Naive thymus-derived CD4-positive, alpha-beta T cell (primary cell): ENCODE measurements at places on chromosomes 7 and 10. TPM values are rescaled to one million over a fixed set of nuclear protein-coding genes. Genes with fewer than 3 reads are reported as not detected.

GRCh38 chr10:14476641-14477407 lies 146.1 kb upstream of the FRMD4A start:
- no peak for DNase-seq

DNA sequence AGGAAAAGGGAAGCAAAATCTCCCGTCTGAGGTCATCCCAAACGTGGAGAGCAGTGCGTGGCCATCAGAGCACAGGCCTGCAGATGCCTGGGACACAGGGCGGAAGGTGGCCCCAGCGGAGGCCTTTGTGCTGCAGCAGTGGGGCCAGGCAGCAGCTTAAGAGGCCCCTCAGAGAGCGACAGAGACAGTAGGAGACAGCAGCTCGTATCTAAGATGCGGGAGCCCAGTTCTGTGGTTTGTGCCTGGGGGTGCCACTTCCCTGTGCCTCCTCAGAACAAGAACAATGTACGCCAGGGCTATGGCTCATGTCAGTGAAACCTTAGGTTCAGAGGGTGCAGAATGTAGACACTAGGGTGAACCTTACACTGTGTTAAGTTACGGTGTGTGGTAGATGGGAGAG lies 316.6 kb upstream of the AKR1E2 start:
- DNase-seq = no peak

GRCh38 chr7:131188367-131189339 lies 139.0 kb upstream of the MKLN1 start:
- DNase-seq = peak; percentile 13

DNA sequence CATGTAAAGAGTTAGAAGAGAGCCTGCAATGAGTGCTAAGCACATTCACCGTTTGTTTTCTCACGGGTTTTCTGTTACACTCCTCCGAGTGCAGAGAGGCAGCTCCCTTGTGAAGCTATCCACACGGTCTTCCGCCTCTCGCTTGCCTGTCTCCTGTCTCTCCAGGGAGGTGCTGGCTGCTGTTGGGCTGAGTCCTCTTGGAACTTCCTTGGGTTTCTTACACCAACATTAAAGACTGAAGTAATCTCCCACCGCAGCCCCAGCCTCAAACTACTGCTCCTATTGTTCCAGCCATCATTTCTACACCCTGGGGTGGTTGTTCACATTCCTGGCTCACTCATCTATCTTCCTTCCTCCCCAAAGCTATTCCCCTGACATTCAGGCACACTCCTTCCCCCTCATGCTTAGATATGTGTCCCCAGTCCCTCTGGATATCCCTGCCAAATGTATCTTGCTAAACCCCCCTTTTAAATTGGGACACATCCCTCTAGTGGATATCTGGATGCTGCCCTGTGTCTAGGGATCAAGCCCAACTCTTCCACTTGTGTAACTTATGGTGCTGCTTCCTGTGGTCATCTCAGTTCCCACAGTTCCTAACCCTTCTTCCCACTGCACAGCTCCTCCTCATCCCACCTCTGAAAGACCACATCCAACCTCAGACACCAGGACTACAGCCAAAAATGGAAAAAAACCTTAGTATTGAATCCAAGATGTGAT lies 14.1 kb downstream of the ESYT2 start:
- no peak for DNase-seq

GRCh38 chr10:91247360-91248111 lies 27.1 kb downstream of the PCGF5 start:
- DNase-seq = no peak

GRCh38 chr10:86642499-86642898 lies 11.8 kb upstream of the OPN4 start:
- DNase-seq = no peak

DNA sequence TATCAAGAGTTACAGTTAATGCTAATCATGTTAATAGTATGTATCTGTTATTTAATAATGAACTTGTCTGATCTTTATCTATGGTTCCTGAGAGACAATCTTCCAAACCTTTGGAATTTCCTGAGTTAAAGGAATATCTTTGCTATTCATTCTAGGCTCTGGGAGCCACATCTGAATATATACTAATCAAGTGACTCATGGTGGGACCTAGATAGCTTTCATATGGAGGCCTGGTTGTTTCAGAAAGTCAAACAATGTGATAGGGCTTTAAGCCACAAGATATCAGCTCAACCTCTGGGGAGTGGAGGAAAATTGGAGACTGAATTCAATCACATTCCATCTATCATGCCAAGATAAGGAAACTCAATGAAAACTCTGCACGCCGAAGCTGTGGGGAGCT lies 746.4 kb downstream of the TNS3 start:
- no peak for DNase-seq

GRCh38 chr7:96596120-96596826 lies 113.4 kb downstream of the SEM1 start:
- no peak for DNase-seq

DNA sequence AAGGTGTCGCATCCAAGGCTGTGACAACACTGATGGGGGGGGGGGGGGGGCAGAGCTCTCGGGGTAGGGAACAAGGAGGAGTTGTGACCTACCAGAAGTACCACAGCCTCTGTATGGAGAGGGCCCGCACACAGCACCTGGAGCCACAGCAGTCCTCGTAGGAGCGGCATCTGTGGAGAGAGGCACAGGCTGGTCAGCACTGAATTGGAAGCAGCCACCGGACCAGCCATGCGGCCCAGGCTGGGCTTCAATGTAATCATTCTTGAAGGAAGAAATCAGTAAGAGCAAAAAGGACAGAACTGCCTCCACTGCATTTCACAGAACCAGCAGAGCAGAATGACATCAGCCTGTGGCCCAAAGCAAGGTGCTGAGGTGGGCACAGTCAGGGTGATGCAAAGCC lies 74.8 kb downstream of the VOPP1 start:
- no peak for DNase-seq

DNA sequence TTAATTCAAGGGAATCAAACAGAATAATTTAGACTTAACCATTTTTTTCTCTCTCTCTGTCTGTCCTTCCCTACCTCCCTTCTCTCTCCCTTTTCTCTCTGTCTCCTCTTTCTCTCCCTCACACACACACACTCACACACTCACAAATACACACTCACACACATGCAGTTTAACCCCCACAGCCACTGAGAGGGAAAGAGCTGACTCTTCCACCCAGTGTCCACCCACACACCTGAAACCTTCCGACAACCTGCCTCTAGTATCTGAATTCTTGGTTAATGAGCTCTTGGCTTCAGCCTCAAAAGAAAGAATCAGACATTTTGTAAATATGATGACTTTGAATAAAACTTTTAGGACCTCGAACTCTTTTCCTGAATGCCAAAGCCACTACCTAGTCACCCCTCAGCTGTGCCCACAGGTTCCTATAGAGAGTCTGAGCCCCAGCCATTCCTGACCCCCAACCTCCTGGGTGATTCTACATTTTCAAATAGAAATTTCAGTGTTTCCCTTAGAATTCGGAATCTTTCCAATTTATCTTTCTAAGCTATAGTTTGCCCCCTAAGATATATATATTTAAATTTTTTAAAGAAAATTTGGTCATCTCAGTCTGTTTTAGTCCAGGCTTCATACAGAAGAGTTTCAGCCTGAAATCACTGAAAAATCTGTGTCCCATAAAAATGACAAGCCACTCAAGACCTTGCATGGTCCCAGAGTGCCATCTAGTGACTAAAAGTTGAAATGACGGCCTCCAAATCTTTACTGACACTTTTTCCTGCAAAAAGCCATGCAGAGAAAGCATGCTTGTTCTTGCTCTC lies 202.8 kb downstream of the IPMK start:
- peak; percentile 13 for DNase-seq

DNA sequence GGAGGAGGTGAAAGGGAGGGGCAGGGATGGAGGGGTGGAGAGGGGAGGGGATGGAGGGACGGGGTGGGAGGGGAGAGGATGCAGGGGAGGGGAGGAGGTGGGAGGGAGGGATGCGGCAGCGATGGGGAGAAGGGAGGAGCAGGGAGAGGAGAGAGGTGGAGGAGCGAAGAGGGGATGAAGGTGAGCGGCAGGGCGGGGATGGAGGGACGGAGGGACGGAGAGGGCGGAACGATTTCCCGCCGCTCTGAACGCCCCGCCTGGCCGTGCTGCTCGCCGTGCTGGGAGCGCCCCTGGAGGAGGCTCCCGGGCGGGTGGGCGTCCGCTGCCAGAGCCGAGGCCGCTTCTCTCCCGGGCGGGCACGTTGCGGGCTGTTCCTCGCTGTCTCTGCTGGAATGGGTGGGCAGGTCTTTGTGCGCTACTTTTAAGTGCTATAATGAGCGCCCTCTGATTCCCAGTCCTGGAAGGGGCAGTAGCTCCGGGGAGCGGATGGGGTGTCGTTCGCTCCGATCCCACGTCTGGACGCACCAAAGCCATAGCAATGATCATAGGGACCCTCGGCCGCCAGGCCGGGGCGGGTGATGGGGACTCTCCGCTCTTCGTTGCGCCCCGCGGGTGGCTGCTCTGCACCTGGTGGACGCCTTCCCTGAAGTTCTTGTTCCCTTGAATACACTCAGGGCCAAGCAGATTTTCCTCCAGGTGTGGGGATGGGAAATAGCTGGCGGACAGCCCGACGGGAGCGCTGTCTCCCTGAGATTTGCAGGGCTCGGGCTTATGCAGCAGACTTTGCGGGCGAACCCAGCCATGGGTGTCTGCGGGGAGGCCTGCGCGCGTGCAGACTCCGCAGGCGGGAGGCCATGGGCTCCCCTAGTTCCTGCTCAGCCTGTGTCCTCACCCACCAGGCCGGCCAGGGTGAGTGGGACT lies 81.1 kb upstream of the CPXM2 start:
- no peak for DNase-seq

DNA sequence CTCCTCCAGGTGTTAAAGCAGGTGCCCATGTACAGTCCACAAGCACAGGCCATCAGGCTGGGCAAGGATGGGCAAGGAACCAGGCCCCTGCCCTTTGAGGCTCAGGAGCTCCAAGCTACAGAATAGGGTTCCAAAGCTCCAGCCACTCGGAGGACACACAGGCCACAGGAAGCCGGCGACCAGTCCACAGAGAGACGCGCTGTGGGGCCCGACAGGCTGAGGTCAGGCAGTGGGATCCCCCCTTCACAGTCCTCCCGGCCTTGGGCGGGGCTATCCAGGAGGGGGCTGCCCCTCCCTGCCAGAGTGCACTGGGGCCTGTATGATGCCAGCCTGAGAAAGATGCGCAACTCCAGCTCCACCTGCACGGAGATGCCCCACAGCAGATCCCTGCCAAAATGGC lies 34.0 kb downstream of the MAD1L1 start:
- DNase-seq = no peak

DNA sequence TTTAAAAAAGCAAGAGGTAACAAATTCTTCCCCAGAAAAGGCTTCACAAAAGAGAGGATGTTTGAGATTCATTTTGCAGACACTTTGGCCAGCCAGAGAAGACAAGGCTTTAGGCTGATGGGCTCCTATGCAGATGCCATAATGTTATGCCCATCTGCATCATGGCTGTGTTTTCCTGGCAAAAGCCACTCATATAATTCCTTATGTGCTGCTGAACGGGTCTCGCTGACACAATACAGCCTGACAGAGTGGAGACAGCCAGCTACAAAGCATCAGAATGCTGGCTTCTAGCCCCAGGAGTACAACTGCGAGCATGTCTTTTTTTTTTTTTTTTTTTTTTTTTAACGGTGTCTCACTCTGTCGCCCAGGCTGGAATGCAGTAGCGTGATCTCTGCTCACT lies 1157.4 kb upstream of the AUTS2 start:
- no peak for DNase-seq

DNA sequence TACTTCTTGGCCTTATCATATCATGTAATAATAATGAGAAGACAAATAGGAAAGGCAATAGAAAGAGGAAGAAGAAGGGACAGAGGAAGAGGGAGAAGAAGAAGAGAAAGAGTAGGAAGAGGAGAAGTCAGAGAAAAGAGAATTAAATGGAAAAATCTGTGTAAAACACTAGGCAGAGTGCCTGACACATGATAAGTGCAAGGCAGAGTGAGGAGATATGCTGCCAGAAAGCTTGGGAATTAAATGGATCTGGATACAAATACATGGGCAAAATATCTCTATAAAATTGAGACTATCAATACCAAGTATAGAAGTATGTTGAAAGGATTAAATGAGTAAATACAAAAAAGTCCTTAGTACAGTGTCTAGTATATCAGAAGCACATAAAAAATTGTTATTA lies 124.8 kb downstream of the CACNA2D1 start:
- no peak for DNase-seq

GRCh38 chr7:5797716-5798115 lies 16.3 kb upstream of the RNF216 start:
- no peak for DNase-seq

DNA sequence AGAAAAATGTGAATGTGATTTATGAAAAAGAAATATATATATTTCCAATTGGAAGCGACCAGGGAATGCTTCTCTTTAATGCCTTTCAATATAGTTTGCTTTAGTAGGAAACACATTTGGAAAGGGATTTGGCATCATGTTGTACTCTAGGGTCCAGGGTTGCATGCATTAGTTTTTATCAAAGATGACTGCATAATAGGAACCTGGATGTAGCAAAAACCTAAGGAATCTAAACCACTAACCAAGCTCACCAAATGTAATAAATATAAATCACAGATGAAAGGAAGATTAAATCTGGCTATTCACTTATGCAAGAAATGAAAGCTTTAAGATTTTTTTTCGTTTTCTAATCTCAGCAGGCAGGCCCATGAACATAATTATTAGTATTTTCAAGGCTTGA lies 120.0 kb downstream of the ATXN7L1 start:
- DNase-seq = no peak

DNA sequence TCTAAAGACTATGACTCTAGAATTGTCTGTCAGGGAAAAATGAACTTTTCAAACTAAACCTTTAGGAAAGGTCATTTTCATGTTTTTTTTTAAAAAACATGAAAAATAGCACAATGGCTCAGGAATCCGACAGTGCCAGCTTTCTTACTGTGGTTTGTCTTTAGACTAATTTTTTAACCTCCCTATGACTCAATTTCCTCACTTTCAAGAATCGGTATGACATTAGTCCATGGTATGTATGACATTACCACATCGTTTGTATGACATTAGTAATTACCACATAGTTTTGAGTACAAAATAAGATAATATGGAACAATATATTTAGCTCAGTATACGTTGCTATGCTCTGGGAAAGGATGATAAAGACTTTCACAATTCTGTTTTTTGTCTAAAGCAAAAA lies 383.2 kb downstream of the PTPRN2 start:
- no peak for DNase-seq

The SPDYE16 gene
- total RNA-seq = 0.10 and 0.23 TPM in 2 replicates

The CCDC7 gene
- 69.5 TPM for total RNA-seq

The DGKI gene
- total RNA-seq = not detected

The GLCCI1 gene
- total RNA-seq = 35.4 TPM

The HOXA6 gene
- total RNA-seq = not detected

The KCNH2 gene
- total RNA-seq = 2.2 TPM
